ENCODE measurements at places on chromosomes 3 and 15. TPM values are rescaled to one million over a fixed set of nuclear protein-coding genes. Genes with fewer than 3 reads are reported as not detected.

Gene GPR160
- 0.92 TPM for total RNA-seq

Gene TLNRD1
- total RNA-seq, result 4.6 TPM

Gene OSTN
- total RNA-seq, result 0.87 TPM

Gene KLHL40
- total RNA-seq, result not detected

Gene NR1I2
- under 0.01 TPM for total RNA-seq

Gene CHDH
- under 0.01 TPM for total RNA-seq

Gene MEX3B
- total RNA-seq, result 2.5 TPM

Gene TNFSF10
- 3.3 TPM for total RNA-seq
